ENCODE measurements at places on chromosomes 1 and 21.

GRCh38 chr21:25885405-25885804, 150.6 kb downstream of the GABPA start:
- DNase-seq, result no peak

- DNase-seq, result no peak
Observed at GRCh38 chr1:203103829-203104495, 18.1 kb upstream of the MYOG start.

DNA sequence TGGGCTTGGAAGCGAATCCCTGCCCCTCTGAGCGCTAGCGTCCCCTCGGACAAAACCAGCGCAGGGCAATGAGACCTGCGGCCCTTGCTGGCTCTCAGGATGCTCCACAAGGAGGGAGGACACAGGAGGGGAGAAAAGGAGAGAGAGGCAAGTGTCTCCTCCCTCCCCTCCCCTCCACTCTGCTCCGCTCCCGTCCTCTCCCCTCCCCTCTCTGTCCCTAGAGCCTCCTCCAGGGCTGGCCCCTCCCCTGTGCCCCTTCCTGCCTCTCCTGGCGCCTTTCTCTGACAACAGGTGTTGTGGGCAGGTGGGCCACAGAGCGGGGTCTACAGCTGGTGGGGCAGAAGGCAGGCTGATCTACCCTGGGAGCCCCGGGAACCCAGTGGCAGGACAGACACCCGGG, 35.2 kb downstream of the TP73 start:
- no peak for DNase-seq

- peak; percentile 40 for DNase-seq
Observed at GRCh38 chr1:231383159-231383860, 38.8 kb downstream of the EGLN1 start.

GRCh38 chr1:234208791-234209190, 164.5 kb upstream of the COA6 start:
- DNase-seq, result no peak

DNA sequence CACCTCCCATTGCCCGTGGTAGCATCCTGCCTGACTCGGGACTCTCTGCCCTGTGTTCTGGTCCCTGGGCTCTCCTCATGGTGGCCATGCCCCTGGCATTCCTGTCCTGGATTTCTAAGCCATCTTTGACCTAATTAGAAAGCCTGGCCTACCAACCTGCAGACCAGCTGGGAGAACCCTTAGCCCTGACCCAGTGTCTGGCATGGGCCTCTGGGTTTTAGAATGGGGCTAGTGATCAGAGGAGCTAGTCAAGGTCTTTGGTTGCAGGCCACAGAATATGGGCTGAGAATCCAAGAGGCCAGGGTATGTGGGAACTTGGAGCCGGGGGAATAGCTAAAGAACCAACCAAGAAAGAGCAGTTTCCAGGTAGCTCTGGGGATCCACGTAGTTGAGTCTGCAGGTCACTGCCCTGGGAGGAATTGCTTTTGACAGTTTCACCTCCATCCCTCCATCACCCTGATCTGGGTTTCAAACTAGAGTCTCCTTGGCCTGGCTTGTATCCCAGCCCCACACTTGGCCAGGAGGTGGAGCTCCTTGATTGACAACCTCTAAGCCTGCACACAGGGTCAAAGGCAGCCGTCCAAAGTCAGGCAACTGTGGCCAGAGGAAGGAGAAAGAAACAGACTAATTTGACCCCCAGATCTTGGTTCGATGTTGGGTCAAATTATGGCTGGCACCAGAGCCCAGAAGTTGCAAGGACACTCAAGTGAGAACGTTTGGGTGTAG, 54.7 kb upstream of the ABCG1 start:
- peak; percentile 65 for DNase-seq

DNA sequence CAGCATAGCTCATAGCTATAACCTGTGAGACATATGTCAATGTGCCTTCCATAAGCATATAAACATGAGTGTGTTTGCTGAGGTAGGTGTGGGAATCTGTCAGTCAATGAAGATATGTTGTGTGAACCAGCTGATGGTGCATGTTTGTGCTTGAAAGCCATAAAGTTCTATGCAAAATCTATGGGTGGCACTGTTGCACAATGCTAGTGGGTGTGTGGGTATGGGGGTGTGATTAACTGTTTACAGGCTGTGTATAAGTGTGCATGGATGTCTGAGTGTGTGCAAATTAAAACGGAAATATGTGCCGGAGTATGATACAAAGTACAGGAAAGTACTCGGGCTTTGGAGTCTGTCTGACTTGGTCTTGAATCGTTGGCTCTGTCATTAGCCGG, 1.0 kb upstream of the ATP2B4 start:
- DNase-seq, result peak; percentile 39

DNA sequence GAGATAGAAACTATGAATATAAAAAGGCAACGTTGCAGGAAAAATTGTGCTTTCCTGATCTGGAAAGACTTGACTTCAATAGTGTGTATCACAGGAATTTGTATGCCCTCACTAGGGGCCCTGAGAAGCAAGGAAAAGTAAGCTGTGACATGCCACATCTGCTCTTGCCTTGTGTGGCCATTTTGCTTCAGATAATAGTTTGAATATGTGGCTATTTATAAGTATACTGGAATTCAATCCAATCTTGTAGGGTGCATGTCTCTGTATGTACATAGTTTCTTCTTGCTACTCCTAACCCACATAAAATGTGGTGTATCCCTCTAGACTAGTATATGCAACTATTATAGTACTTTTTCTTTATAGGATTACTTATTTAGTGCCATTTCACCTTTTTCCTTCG, 31.1 kb upstream of the SCYL3 start:
- no peak for DNase-seq

DNA sequence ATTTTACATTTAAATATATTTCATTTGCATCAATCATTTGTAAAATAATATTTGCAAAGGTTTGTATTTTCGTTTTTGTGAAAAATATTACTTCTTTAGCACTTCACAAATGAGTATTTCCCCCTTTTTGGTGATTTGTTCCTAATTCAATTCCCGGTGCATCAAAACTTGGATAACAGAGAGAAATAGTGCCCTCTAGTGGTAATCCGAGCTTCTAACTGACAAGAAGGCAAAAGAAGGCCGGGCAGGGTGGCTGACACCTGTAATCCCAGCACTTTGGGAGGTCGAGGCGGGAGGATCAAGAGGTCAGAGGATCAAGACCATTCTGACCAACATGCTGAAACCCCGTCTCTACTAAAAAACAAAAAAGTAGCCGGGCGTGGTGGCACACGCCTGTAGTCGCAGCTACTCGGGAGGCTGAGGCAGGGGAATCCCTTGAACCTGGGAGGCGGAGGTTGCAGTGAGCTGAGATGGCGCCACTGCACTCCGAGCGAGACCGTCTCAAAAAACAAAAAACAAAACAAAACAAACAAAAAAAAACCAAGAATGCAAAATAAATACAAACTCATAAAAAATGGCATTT, 137.7 kb downstream of the COL11A1 start:
- DNase-seq, result peak; percentile 9

- DNase-seq, result no peak
Observed at GRCh38 chr1:210688512-210689234, 360.0 kb downstream of the HHAT start.

GRCh38 chr1:213123536-213123935, 72.5 kb downstream of the RPS6KC1 start:
- no peak for DNase-seq

DNA sequence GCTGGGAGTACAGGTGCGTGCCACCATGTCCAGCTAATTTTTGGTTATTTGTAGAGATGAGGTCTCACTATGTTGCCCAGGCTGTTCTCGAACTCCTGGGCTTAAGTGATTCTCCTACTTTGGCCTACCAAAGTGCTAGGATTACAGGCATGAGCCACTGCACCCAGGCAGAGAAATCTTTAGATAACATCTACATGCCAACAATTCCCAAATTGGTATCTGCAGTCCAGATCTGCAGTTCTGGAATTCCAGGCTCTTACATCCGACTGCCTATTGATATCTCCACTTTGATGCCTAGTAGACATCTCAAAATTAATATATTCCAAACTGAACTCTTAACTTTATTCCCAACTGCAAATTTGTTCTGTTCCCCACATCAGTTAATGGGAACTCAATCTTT, 23.3 kb downstream of the INAVA start:
- no peak for DNase-seq

GRCh38 chr1:83717785-83718184, 281.1 kb downstream of the TTLL7 start:
- no peak for DNase-seq

DNA sequence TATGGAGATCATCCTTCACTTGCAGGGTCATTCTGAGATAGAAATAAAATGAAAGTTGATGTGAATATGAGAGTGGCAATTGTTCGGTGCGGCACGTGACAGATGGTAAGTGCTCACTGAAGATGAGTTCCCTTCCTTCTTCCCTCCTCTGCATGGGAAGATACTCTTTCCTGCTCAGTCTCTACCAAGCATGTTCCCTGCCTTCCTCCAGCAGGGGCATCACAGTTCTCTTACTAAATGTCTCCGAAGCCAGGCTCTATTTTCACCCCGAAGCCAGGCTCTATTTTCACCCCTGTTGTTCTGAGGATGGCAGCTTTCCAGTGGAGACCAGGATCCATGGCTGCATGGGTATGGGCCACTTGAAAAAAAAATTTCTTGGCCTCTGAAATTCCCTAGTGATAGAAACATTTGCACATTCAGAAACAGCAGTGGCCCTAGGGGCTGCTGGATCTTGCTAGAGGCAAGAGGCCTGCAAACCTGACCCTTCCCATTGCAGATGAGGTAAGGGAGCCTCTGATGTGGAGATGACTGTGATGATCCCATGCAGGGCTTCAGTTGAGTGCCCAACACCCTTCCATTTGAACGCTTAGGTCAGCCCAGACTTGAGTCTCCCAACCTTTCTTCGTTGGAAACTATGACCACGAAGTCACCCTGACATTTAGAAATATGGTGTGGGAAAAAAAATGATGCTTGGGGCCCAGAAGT, 123.7 kb upstream of the HMGB4 start:
- no peak for DNase-seq

Data from HuH-7.5 (cell line).